ENCODE measurements at places on chromosomes 16 and 17.

GRCh38 chr17:38589462-38590114, 16.2 kb downstream of the SRCIN1 start:
- DNase-seq, result no peak

GRCh38 chr17:57589151-57590034, 155.7 kb downstream of the CCDC182 start:
- DNase-seq, result no peak

GRCh38 chr17:61720016-61720795, 129.2 kb upstream of the NACA2 start:
- DNase-seq, result no peak

DNA sequence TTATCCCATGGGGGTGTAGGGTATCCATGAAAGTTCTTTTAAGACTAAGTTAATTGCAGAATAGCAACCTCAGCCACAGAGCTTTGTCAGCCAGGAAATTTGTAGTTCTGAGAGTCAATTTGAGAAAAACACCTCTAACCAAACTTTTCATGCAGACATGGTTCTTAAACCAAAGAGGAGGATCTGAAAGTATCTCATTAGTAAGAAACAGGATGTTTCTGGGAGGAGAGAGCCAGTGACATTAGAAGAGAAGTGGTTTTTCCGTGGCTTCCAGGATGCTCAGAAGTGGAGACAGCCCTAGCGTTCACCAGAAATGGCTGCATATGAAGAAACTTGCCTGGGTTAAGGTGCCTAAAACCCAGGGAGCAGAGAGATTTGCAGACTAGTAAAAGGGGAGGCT, 7.9 kb downstream of the GNAO1 start:
- DNase-seq, result no peak

DNA sequence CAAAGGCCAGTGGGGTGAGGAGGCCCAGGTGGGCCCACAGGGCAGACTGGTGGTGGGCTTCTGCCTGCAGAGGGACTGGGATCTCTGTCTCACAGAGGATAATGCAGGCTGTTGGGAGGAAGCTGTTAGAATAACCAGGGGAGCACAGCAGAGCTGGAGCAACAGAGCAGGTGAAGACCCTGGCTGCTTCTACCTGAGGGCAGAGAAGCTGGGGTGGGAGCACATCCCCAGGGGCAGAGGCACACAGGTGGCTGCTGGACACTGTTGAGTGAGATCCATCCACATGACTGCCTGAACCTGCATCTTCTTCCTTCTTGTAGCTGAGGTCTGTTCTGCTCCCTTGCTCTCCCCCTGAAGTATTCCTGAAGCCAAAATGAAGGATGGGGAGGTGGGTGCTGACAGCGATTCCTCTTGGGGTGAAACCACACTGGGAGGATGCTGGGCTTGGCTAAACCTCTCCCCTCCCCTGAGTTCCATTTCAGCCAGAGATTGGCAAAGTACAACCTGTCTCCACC, 1725.0 kb downstream of the TP53TG3F start:
- DNase-seq, result no peak

GRCh38 chr16:10598157-10598556, 17.8 kb upstream of the EMP2 start:
- DNase-seq, result no peak
